Fibroblast of skin of right biceps (primary cell): ENCODE measurements at places on chromosomes 2 and 18.
A peak's percentile ranks its signal among the peaks of the same experiment; 100 is the strongest.

GRCh38 chr18:45161850-45162249 lies 453.4 kb upstream of the SLC14A2 start:
- no peak for DNase-seq

- no peak for DNase-seq
These were observed 264.3 kb downstream of the TXNL1 start for GRCh38 chr18:56374007-56374655.

DNA sequence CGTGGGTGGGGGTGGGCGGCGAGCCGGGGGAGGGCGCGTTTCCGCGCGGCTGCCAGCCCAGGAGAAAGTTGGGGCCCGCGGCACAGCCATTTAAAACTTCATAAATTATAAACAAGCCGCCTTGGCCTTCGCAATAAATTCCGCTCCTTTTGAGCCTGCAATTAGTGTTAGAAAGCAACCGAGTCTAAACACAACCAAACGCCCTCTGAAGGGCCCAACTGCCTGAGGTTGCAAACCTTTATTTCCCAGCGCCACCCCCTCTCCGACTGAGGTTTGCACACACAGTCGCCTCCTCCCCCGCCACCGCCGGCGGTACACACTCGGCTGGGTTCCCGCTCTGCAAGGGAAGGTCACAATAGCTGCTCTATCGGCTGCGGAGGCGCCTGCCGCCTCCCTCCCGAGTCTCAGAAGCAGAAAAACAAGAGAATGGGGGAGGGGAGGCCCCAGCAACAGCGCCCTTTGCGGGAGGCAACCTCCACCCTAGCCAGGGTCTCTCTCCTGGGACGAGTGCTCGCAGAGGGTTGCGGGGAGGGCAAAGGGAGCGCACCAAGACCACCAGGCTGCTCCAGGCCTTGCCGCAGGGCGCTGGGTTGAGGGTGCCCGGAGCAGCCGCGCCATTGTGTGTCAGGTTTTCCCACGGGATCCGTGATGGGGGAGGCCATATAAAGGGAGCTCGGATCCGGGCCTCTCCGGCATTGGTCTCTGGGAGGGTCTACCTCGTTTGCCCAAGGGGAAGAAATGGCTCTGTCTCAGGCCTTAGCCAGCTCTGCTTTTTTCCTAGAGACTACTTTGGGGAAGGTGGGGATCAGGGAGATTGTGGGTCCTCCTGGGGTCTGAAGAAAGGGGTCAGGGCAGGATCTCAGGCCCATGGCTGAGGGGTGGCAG lies 13.4 kb upstream of the HOXD1 start:
- peak; percentile 74 for DNase-seq

GRCh38 chr2:98683728-98684127 lies 47.2 kb downstream of the MGAT4A start:
- no peak for DNase-seq

- peak; percentile 22 for DNase-seq
These were observed 117.6 kb upstream of the SPATS2L start for GRCh38 chr2:200188876-200189275.

- peak; percentile 45 for DNase-seq
These were observed 72.3 kb downstream of the AFF3 start for GRCh38 chr2:100070078-100070477.

GRCh38 chr2:6215053-6215452 lies 522.9 kb downstream of the SOX11 start:
- DNase-seq, result no peak

DNA sequence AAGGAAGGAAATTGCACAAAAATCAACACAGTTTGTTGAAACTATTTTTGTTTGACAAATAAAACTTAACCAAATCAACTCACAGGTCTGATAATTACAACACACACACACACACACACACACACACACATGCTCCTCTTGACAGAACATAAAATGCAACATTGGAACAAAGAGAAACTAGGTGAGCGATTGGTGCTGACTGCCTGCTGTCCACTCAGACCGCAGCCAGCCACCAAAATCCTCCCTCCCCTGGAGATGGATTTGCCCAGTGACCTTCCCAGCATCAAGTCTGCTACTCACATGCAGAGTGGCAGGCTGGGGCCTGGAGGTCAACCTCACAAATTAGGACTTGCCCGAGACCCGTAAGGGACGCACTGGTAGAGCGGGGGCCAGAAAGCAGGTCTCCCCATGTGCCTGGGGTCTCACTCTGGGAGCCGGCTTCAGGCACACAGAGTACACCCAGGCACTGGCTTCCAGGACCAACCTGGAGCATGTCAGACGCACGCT lies 61.4 kb downstream of the DIPK1C start:
- no peak for DNase-seq

DNA sequence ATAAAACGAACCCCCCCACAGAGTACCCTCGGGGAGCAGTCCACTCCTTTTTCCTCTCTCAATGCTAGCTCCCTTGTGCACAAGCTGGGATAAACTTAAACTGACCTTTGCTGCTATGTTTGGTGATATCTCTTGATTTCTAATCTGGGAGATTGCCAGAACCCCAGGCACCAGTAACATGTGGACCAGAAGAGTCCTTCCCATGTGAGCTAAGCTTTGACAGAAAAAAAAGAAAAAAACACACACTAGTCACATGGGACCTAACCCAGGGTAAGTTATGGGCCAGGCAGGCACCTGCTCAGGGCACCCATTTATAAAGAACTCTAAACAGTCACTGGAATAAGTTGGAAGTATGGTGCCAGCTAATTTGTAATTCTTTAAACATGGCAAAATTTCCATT lies 242.6 kb downstream of the EN1 start:
- DNase-seq, result no peak

GRCh38 chr2:85173909-85174308 lies 40.7 kb downstream of the TCF7L1 start:
- peak; percentile 47 for DNase-seq

- no peak for DNase-seq
These were observed 301.6 kb downstream of the STK39 start for GRCh38 chr2:167945660-167946368.

DNA sequence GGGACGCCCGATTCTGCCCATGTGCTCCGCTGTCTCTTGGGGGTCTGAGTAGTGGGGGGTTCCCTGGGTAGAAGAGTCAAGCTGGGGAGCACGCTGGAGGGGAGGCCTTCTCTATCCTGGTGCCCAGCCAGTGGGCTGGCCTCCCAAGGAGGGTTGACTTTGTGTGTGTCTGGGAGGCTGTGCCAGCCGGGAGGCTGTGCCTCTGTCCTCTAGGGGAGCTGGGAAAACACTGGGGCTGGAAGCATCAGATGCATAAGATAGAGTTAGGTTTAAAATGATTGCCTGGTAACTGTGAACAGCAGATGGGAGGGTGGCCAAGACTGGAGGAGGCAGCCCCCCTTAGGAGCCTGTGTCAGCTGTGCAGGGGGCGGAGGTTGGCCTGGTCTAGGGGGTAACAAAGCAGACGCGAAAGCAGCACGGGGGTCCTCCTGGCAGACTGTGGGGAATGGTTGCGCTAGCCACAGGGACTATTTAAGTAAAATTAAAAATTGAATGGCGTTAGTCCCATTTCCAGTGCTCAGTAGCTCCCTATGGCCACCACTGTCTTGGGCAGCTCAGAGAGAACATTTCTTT lies 1.3 kb downstream of the ING5 start:
- DNase-seq, result peak; percentile 8

- no peak for DNase-seq
These were observed 79.5 kb downstream of the COX7A2L start for GRCh38 chr2:42281416-42282081.
